Pulmonary artery endothelial cell (primary cell): ENCODE measurements at places on chromosomes 6 and 20. TPM values are rescaled to one million over a fixed set of nuclear protein-coding genes. Genes with fewer than 3 reads are reported as not detected.

Gene SPATS1
- not detected in 2 replicates for total RNA-seq

Gene CDSN
- total RNA-seq, result not detected in 2 replicates

Gene C2
- total RNA-seq, result not detected in 2 replicates

Gene ADA
- total RNA-seq, result 16.7 and 22.4 TPM in 2 replicates

Gene FRK
- total RNA-seq, result 0.07 and 0.14 TPM in 2 replicates

Gene MAFB
- 0.46 and 0.85 TPM in 2 replicates for total RNA-seq

Gene BCAS1
- not detected in 2 replicates for total RNA-seq

Gene GNMT
- 0.13 and 0.21 TPM in 2 replicates for total RNA-seq

Gene PTGIS
- total RNA-seq, result 1.8 and 8.1 TPM in 2 replicates

Gene GPLD1
- total RNA-seq, result 0.04 TPM in 1 of 2 replicates, not detected in the other

Gene KHDC1
- total RNA-seq, result 0.59 and 0.81 TPM in 2 replicates

Gene ZBTB46
- 7.2 and 13.0 TPM in 2 replicates for total RNA-seq

Gene TENT5A
- total RNA-seq, result 6.9 and 7.5 TPM in 2 replicates

Gene TMEM217
- total RNA-seq, result 8.8 and 15.5 TPM in 2 replicates

Gene MAPK13
- 1.3 and 2.5 TPM in 2 replicates for total RNA-seq

Gene CLVS2
- total RNA-seq, result not detected in 2 replicates

Gene PDE10A
- total RNA-seq, result 7.1 and 9.8 TPM in 2 replicates

Gene TPMT
- 20.8 and 21.0 TPM in 2 replicates for total RNA-seq

Gene ERVFRD-1
- total RNA-seq, result 0.04 TPM in 1 of 2 replicates, not detected in the other
